Tracheal epithelial cell (primary cell): ENCODE measurements at places on chromosomes 7 and 10. TPM values are rescaled to one million over a fixed set of nuclear protein-coding genes. Genes with fewer than 3 reads are reported as not detected.

AGAP5 gene
- 0.96 and 2.3 TPM in 2 replicates for total RNA-seq

SERPINE1 gene
- 126 and 446 TPM in 2 replicates for total RNA-seq

PNLIPRP2 gene
- not detected in 2 replicates for total RNA-seq

UTF1 gene
- not detected in 2 replicates for total RNA-seq

STOX1 gene
- 0.21 and 0.24 TPM in 2 replicates for total RNA-seq

CCDC146 gene
- total RNA-seq, result 3.6 and 3.9 TPM in 2 replicates

HSPA12A gene
- 0.64 and 6.0 TPM in 2 replicates for total RNA-seq

PPP1R17 gene
- not detected in 2 replicates for total RNA-seq

HMX3 gene
- not detected in 2 replicates for total RNA-seq

UPK3B gene
- 0.72 and 1.7 TPM in 2 replicates for total RNA-seq

NPTX2 gene
- total RNA-seq, result under 0.01 TPM in 1 of 2 replicates, not detected in the other

HOXA11 gene
- total RNA-seq, result 0.72 TPM in 1 of 2 replicates, not detected in the other

PNLIPRP1 gene
- total RNA-seq, result not detected in 2 replicates

TMEM140 gene
- 1.2 TPM in 1 of 2 replicates, not detected in the other for total RNA-seq
